ENCODE measurements at places on chromosomes 1 and 21. TPM values are rescaled to one million over a fixed set of nuclear protein-coding genes. Genes with fewer than 3 reads are reported as not detected.

Gene RNF220
- total RNA-seq: 61.8 TPM

Gene LGALS8
- total RNA-seq: 49.7 TPM

Gene KCNC4
- 6.0 TPM for total RNA-seq

Gene CD1E
- not detected for total RNA-seq

Gene SPRR2F
- not detected for total RNA-seq

Gene STIL
- total RNA-seq: 3.8 TPM

Gene CCDC27
- not detected for total RNA-seq

Gene FALEC
- total RNA-seq: not detected

Gene GUK1
- 312 TPM for total RNA-seq

Gene SLC30A2
- not detected for total RNA-seq

Gene KRTAP19-5
- total RNA-seq: not detected

Gene ANKRD34A
- total RNA-seq: 0.35 TPM

Gene ACKR1
- not detected for total RNA-seq

Gene CRNN
- not detected for total RNA-seq

Gene SLC44A3
- 1.5 TPM for total RNA-seq

Gene LCE1C
- total RNA-seq: not detected

Gene USH2A
- total RNA-seq: not detected

Gene C1orf210
- not detected for total RNA-seq

Gene C1orf226
- total RNA-seq: 4.2 TPM

Gene CA6
- total RNA-seq: not detected

Gene C8A
- total RNA-seq: not detected

Gene NDUFS5
- total RNA-seq: 476 TPM

Gene CFHR2
- total RNA-seq: not detected

Gene ACTA1
- not detected for total RNA-seq

Gene GSTM1
- 9.3 TPM for total RNA-seq
